ENCODE measurements at places on chromosomes 6 and 20. TPM values are rescaled to one million over a fixed set of nuclear protein-coding genes. Genes with fewer than 3 reads are reported as not detected.

DNA sequence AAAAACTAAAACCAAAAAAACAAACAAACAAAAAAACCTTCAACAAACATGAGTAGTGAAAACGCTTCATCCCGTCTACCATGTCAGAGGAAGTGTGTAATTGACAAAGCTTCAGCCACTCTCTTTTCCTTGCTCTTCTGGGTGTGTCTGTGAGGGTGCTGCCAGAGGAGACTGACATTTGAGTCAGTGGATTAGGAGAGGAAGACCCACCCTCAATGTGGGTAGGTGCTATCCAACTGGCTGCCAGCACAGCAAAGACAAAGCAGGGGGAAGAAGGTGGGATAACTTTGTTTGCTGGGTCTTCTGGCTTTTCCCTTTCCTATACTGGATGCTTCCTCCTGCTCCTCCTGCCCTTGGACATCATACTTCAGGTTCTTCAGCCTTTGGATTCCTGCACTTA, 145.6 kb downstream of the TASP1 start:
- no peak for DNase-seq

DNA sequence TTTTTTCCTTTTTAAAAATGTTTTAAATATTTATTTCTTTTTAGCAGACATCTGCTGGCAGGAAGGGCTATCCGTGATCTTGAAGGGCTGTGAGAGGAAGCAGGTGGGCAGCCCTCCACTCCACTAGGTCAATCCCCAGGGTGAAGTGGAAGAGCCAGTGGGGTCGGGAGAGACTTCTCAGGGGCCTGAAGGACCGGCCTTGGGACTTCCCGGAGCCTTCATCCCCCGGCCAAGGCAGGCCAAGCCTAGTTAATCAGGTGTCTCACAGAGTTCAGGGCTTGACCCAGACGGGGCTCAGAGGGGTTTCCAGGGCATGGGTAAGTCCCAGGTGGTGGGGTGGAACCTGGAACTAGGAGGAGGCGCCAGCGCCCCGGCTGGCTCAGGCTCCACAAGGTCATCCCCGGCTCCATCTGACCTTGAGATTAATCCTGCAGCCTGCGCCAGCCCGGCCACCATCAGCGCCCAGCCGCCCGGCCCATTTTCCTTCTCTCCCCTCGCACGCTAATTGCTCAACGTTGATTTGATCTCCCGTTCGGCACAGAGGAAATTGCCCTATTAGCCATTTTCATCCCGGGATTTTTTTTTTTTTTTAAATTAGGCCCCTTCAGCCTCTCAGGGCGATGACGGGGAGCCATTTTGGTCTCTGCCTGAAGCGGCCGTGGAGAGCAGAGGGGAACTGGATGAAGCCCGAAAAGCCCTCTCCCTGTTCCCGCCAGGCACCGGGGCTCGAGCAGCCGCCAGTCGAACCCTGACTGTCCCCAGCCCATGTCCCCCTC, 44.4 kb downstream of the MDFI start:
- peak; percentile 66 for DNase-seq

DNA sequence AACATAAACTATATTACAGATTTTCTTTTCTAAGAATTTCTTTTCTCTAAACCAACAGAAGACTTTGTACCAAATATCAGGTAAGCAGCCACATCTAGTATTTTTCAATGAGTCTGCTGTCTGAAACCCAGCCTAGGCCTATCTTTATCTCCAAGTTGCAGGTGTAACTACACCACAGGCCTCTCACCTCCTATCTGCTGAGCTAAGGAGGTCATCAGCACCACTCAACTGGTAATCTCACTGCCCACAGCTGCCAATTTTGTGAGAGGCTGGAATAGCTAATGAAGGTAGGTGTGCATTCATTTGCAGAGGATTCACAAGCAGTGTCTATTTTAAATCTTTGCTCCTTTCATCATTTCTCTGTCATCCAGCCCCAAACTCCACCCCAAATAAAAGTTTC, 584.8 kb downstream of the HDGFL1 start:
- no peak for DNase-seq

PAK5 gene
- polyA plus RNA-seq, result not detected
